ENCODE measurements at places on chromosomes 11 and 22.
A peak's percentile ranks its signal among the peaks of the same experiment; 100 is the strongest.

DNA sequence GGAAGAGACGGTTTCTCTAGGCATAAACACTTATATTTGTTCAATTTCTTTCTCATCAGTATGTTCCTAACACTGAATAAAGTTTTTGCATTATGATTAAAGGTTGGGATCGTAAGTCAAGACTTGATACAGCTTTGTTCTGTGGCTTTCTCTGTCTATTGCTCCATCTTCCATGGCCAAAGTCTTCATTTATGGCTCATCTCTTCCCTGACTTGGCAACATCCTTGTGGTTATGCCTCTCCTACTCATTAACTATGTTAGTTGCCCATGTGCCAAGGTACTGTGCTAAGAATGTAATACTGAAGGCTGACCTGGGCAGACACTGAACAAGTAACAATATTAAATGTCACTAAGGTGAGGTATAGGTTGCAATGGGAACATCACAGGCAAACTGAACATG lies 1.6 kb upstream of the ACCSL start:
- no peak for DNase-seq

DNA sequence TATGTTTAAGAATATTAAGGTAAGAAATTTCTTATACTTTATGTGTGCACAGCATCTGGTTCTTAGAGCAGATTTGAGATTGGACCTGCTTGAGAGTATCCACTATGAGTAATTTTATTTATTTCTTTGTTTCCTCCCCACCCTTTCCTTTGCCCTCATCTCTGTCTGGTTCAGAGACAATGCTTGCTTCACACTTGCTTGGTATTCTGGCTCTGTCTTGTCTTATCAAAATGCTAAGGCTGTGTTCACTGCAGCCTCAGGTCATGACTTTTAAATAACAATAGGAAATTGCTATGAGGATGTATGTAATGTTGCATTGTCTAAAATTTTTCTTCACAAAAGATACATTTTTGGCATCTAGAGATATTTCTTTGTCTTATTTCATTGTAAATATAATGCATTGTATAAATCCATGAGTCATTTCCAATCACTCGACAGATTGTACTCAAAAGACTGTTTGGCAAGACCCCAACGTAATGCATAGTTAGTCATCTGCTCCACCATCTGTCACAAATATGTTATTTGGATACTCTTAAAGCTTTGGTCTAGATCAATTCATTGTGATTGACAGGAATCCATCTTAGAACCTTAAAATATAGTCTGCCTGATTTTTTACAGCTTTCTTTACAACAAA lies 395.7 kb downstream of the AASDHPPT start:
- DNase-seq, result no peak

DNA sequence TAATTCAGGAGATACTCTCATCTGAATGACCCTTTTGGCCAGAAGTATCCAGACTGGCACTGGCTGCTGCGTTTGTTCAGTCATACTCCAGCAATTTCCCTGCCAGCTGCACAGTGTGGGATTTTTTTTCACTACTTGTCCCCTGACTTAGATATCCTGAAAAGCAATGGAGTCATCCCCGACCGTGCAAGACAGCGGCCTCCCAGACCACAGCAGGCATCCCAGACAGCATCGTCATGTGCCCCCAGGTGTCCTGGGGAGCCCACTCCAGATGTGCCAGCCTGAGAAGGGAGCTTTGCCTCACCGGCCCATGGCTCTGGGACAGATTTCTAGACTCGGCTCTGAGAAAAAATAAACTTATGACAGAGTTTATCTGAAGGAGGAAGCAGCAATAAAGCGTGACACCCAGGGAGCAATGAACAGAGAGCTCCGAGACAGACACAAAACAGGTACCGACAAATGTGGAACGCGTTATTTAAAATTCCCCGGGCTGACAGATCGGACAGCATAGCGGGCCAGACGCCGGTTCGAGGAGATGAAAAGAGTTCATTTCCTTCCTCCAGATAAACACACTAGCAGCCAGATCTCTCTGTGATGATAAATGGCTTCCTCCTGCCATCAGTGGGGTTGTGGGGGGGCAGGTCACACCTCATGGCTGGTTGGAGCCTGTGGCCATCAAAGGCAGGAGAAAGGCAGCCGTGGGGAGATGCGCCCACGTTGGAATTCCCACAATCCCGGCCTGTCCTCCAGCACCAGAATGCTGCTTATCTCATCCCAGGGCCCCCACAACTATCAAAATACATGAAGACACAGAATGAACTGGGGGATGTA lies 106.4 kb upstream of the FGF3 start:
- no peak for DNase-seq

DNA sequence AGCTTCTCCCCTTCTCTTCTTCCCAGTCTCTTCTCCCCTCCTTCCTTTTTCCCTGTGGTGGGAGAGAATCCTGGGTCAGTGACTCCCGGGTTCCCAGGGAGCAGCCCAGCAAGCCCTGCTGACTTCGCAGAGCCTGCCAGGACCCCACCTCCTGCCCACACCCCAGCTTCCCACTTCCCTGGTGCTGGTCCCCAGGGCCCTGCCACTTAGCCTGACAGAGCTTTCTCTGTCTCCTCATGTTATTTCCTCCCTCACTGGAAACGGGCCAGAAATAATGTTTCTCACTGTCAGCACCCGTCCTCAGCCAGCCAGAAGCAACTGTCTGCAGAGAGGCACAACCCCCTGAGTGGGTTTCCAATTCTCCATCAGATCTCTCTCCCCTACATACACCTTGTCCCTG lies 27.1 kb downstream of the C11orf96 start:
- DNase-seq, result no peak

GRCh38 chr22:47372111-47372581 lies 609.7 kb downstream of the TBC1D22A start:
- no peak for DNase-seq

DNA sequence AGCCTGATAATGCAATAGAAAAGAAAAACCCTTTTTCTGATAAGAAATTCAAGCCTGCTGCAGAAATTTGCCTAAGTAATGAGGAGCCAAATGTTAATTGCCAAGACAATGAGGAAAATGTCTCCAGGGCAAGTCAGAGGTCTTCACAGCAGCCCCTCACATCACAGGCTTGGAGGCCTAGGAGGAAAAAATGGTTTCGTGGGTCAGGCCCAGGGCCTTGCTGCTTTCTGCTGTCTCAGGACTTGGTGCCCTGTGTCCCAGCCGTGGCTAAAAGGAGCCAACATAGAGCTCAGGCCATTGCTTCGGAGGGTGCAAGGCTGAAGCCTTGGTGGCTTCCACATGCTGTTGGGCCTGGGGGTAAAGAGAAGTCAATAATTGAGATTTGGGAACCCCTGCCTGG lies 131.3 kb downstream of the LARGE1 start:
- no peak for DNase-seq

DNA sequence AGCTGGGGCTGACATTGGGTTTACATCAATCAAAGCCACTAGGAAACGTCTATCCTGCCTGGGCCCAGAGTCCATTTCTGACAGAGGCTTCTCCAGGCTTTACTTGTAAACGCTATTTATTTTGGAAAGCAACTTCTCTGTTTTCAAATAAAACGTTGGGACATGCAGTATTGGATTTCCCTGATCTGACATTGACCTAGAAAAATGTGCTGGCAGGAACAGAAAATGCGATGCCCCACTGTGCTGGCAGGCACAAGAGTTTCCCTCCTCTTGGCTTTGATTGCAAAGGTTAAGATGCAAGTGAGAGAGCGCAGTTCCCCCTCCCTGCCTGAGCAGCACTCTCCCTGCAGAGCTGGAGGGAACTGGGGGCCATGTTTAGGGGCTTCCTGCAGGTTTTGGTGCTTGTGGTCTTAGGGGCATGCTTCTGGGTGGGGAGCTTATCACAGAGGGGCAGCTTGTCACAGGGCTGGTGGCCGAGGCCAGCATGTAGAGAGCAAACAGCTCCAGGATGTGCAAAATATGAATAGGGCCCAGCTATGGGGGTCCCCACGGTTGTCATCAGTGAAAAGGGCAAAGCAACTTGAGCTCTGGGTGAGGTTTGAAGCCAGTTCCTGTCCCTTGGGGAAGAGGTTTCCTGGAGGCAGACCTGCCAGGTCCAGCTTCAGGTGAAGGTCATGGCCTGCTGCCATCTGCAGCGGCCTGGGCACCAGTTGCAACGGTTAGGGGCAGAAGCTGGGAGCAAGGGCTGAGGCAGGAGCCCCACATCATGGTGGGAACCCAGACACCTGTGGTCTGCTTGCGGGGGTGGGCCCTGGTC lies 42.3 kb upstream of the DKK3 start:
- DNase-seq, result no peak

DNA sequence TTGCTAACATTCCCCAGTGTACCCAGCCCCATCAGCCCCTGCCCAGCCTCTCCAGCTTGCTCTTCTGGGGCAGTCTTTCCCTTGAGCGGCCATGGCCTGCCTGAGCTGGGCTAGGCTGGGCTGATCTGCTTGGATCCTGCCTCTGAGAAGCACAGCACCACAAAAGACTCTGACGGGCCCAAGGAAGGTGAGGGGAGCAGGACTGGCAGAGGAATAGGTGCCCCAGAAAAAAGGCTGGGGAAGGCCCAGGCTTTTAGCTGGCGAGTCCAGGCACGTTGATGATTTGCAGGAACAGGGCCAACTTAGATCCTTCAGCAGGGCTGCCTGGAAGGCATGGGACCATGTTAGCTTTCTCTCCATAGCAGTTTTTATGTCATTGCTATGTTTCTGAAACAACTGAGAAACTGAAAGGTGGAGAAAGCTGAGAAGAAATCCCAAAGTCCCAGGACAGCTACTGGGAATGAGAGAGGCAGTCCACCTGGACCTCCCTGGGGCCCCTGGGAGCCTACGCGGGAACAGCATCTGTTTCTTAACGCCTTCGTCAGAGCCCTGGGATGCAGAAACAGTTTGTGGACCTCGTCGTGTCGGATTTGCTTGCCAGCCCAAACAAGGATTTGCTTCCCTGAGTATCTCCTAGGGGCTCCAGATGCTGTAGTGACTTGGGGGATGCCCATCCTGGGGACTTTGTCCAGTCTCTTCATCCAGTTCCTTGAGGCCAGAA lies 24.4 kb upstream of the FXYD6 start:
- DNase-seq, result no peak

- DNase-seq, result no peak
Observed at GRCh38 chr22:17319546-17319945, 49.7 kb upstream of the CECR2 start.

DNA sequence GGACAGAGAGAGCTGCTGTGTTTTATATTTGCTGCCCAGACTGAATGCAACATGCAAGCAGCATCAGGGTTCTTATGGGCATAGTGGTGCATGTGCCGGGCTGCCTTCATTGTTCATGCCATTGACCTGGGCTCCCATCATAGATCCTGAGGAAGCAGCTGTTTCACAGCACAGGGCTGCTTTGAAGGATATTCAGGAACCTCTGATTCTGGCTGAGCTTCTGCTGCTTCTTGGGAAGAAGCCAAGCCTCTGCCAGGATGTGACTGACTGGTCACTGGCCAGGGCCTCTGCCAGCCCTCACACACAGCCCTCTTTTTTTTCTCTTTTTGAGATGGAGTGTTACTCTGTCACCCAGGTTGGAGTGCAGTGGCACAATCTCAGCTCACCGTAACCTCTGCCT lies 43.3 kb downstream of the CYB5R2 start:
- DNase-seq, result no peak

GRCh38 chr11:57942808-57943207 lies 80.9 kb upstream of the OR9Q1 start:
- DNase-seq, result no peak

DNA sequence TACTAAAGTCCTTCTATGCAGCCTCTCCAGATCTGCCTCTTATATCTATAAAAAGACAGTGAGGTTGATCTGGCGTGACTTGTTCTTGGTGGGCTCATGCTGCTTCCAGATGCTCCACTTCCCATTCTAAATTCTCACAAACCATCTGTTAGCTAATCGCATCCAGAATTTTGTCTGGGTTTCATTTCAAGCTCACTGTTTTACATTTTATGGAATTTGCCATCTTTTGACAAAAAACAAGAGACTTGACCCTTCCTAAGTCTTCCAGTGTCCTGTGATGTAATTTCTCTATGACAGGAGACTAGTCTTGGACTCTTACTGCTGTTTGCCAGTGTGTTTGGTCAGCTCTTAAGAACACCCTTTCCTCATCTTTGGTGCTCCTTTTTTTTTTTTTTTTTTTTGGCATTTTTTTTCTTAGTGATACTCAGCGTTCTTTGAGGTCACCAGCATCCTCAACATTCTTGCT lies 23.0 kb downstream of the CRKL start:
- no peak for DNase-seq

GRCh38 chr11:86143087-86144030 lies 74.5 kb upstream of the PICALM start:
- DNase-seq, result no peak

DNA sequence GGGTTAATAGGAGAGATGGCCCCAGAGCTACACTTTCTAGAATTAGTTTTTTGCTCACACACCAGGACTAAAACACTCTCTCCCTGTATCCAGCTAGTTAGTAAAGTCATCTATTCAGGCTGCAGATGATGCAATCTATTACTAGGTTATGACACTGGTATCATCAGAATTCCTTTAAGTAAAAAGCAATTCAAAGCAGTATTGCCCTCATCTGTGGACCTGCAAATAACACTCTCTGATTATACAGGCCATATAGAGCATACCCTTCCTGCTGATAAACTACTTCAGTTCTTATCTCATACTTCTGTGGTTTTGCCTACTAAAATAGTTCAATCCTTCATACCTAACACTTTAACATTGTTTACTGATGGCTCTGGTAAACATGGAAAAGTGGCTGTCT lies 13.5 kb upstream of the MTMR2 start:
- no peak for DNase-seq

DNA sequence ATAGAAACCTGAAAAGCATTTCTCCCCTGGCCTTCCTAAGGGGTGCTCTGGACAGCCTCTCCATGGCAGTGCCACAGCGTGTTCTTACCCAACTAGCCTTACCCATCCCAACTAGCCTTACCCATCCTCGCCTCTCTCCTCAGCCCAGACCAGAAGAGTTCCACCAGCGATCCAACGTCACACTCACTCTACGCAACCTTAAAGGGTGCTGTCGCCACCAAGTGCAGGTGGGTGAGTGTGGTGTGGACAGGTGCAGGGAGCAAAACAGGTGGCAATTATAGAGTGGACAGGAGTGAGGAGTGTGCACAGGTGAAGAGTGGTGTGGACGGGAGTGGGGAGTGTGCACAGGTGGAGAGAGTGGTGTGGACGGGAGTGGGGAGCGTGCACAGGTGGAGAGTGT lies 17.8 kb downstream of the TMEM121B start:
- DNase-seq, result no peak

DNA sequence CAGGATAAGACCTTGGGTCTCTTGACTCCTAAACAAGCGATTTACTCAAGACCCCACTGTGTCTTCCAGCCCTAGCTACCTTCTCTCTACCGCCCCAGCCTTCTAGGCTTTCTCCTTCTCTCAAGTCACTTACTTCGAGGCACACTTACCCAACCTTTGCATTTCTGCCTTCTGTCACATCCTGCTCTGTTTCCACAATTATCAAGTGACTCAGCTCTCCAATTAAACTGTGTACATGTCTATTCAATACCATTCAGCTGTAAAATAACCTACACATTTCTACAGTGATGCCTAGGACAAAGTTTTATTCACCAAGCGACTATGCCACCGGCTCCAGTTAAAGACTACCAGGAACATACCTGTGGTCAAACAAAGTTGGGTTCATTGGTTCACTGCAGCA lies 69.0 kb downstream of the LARGE1 start:
- DNase-seq, result peak; percentile 32

Data from T47D (cell line).